ENCODE measurements at places on chromosomes 4 and X. TPM values are rescaled to one million over a fixed set of nuclear protein-coding genes. Genes with fewer than 3 reads are reported as not detected.

Gene VCX3A
- not detected for total RNA-seq

DNA sequence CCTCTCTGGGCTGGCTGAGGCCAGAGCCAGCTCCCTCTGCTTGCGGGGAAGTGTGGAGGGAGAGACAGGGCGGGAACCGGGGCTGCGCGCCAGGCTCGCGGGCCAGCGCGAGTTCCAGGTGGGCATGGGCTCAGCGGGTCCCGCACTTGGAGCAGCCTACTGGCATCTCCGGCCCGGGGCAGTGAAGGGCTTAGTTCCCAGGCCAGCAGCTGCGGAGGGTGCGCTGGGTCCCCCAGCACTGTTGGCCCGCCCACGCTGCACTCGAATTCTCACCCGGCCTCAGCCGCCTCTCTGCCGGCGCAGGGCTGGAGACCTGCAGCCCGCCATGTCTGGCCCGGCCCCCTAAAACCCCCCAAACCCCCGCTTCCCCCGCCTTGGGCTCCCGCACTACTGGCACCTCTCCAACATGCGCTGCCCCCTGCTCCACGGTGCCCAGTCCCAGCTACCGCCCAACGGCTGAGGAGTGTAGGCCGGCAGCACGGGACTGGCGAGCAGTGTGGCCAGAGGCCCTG is 33.8 kb upstream of the FAT4 start:
- DNase-seq = no peak

Gene TMPRSS11D
- not detected for total RNA-seq

GRCh38 chr4:68401231-68401630 is 46.0 kb upstream of the TMPRSS11E start:
- DNase-seq = no peak

DNA sequence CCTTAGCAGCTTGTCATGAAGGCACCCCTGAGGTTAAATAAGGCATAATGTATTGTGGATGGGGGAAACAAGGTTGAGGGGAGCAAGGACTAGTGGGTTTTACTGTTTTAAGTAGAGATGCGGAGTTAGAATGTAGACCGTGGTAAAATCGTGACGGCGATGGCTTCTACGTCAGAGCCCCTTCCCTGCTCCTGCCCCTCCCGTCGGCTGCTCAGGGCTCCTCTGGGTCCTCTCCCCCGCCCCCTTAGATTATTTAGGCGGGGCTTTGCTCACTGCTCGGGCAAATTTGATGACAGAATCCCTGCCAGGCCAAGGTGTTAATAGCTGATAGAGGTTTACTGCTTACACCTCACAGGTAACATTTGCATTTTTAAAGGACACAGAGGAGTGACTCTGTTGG is 2.3 kb downstream of the FRMPD3 start:
- no peak for DNase-seq

Measured in GM12878 (cell line).